Renal cortex interstitium (tissue), 15 donors: ENCODE measurements at places on chromosomes 6 and 20. TPM values are rescaled to one million over a fixed set of nuclear protein-coding genes. Genes with fewer than 3 reads are reported as not detected.

Gene TRAPPC3L
- 0.20 TPM for polyA plus RNA-seq

Gene PPT2
- 30.5 TPM for polyA plus RNA-seq

Gene FGD2
- 2.7 TPM for polyA plus RNA-seq

Gene SUMO4
- polyA plus RNA-seq = 0.62 TPM

Gene OPRL1
- polyA plus RNA-seq = 0.65 TPM

Gene RAET1G
- polyA plus RNA-seq = 1.2 TPM

Gene ALDH8A1
- polyA plus RNA-seq = 32.3 TPM

Gene OR2B6
- polyA plus RNA-seq = 0.32 TPM

Gene DEFB132
- not detected for polyA plus RNA-seq
